Activated T-helper 1 cell treated with anti-CD3 and anti-CD28 coated beads, Interleukin-2, amount 50 U/mL, for 16 hours (primary cell): ENCODE measurements at places on chromosomes 6 and 20.

DNA sequence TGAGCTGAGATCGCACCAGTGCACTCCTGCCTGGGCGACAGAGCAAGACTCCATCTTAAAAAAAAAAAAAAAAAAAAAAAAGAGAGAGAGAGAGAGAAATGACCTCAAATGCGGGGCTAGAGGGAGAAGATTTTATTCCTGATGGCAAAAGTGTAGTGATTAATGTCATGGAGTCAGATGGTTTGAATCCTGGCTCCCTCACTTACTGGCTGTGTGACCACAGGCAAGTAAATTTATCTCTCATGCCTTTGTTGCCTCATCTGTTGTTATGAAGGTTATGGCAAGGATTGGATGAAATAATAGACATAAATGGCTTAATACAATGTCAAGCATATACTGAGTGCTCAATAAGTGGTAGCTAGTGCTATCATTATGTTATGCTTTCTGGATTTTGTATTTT is 29.3 kb downstream of the RIN2 start:
- no peak for DNase-seq

GRCh38 chr20:56974499-56975250 is 291.8 kb downstream of the BMP7 start:
- DNase-seq: no peak

GRCh38 chr6:41736186-41736733 is 852 bp upstream of the TFEB start:
- DNase-seq: no peak

DNA sequence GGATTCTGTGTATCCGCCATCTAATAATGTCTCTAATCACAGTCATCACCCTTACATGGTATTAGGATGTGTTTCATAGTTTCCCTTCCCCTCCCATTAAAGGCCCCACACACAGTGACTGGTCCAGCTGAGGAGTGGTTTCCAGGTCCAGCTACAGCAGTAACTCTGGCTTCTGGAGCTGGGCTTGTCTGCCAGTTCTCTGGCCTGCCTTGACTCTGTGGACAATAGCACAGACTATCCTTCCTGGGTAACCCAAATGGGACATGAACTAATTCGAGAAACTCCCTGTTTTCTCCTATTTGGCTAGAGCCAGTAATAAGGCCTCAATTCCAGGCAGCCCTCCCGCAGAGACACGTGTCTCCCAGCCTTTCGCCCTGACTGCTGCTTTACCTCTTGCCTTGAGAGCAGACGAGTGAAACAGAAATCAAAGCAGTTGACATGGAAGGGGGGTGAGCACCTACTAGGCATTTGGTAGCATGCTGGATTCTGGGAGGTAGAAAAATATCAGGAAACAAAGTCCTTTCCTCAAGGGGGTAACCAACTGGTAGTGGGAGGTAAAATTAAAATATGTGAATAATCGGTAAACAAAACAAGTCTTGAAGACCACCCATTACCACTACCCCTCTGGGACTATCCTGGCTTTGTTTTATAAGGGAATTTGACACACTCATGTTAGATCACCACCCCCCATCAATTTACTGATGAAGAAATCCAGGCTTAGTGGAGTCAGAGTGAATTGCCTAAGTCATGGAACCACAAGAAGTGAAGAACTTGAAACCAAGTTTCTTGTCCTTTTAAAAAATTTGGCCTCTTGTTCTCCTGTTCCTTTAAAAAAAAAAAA is 1.2 kb downstream of the TRAF3IP2 start:
- DNase-seq: no peak

- DNase-seq: no peak
Measured at GRCh38 chr20:15240801-15241200, 903.4 kb upstream of the FLRT3 start.

DNA sequence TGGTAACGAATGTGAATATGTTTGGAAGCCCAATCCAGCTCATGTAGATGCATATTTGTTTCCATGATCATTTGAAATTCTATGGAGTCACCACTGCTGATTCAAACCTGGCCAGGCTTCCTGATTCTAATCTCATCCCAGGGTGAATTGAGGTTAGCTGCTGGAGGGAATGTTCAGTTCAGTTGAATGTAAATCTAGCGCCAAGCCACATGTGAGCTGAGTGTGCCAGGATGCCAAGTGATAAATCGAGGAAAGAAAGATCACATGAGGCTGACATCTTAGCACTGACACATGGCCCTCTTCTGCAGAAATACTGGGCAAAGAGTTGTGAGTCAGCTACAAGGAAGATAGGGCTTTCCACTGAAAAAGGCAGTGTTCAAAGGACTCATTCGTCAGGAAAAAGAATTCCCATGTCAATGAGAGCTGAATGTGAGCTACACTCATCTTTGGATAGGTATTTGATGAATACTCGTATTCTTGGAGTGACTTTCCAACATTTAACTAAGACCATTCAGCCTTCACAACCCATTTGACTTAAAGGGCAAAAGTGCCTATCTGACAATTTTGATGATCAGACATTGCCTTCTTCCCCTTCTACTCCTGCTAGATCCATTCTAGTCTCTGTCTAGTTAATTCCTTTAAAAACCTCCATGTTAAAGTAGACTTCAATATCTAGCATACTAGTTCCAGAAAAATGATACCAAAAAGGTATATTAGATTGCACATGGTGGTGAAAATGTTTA is 172.1 kb downstream of the MTFR2 start:
- no peak for DNase-seq

DNA sequence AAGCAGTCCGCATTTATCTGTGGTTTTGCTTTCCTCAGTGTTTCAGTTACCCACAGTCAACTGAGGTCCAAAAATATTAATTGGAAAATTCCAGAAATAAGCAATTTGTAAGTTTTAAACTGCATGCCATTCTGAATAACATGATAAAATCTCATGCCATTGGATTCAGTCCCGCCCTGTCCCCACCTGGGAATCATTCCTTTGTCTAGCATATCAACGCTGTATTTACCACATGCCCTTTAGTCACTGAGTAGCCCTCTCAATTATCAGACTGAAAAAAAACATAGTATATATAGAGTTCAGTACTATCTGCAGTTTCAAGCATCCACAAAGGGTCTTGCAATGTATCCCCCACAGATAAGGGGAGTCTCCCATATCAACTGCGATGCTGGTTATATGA is 17.1 kb downstream of the RANBP9 start:
- no peak for DNase-seq
